Stimulated activated naive B cell treated with anti-CD40 and anti-IgM and Interleukin-4, amounts not matched to agents 10 μg/mL and 1 μg/mL and 100 μg/mL, for 72 hours (primary cell): ENCODE measurements at places on chromosomes 5 and 9.
A peak's percentile ranks its signal among the peaks of the same experiment; 100 is the strongest.

DNA sequence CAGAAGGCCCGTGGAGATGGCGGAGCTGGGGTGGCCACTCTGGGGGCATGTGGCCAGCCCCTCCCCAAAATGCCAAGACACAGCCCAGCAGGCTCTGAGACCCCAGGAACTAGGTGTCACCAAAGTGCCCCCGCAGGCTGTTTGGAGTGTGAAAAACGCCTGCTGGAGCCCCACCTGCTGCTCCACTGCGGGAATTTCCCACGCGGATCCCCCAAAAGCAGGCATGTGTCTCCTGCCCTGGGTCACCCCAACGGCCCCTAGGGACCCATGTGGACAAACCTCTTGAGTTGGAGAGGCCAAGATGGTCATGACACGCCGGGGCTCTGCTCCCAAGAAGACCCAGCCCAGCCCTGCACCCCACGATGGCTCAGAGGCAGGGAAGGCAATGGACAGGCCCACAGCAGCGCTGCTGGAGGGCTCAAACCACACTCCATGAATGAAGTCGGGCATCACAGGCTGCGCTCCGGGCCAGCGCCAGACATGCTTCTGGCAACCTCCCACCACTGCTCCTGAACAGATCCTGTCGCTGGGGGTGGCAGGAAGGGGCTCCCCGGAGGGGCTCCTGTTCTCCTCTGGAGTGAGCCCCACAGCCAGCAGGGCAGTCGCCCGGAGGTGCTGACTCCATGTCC is 15.3 kb downstream of the NOTCH1 start:
- DNase-seq: no peak

GRCh38 chr5:171750311-171750788 is 35.3 kb upstream of the SMIM23 start:
- DNase-seq: no peak

- no peak for DNase-seq
These were observed 24.8 kb upstream of the CORO2A start for GRCh38 chr9:98217255-98217654.

GRCh38 chr9:34958411-34958982 is 412 bp downstream of the PHF24 start:
- DNase-seq: no peak

DNA sequence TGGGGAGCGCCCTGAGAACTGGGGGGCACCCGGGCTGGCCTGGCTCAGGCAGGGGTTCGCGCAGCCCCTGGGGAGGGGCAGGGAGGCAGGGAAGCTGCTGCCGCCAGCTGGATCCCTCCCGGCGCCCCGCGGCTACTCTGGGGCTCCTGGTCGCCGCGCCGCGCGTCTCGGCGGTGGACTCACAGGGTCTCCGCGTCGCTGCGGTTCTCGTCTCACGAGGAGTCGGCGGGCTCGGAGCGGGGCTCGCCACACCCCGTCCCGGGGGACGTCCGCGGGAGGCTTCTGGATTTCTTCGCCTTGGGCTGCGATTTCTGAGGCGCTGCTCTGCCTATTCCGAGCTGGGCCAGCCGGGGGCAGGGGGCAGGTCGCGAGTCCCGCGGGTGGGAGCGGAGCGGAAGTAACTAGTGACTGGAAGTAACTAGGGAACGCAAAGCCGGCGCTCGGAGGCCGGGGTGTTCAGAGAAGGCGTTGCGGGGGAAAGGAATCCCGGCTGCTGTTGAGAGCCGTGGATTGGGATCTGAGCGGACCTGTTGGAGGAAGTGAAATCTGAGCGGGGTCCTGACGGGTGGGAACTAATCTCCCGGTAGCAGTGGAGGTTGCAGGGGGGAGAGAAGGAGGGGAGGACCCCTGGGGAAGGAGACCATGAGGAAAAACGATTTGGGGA is 511 bp downstream of the CYSTM1 start:
- peak; percentile 63 for DNase-seq

GRCh38 chr9:129675620-129676019 is 10.2 kb downstream of the PRRX2 start:
- DNase-seq: no peak

DNA sequence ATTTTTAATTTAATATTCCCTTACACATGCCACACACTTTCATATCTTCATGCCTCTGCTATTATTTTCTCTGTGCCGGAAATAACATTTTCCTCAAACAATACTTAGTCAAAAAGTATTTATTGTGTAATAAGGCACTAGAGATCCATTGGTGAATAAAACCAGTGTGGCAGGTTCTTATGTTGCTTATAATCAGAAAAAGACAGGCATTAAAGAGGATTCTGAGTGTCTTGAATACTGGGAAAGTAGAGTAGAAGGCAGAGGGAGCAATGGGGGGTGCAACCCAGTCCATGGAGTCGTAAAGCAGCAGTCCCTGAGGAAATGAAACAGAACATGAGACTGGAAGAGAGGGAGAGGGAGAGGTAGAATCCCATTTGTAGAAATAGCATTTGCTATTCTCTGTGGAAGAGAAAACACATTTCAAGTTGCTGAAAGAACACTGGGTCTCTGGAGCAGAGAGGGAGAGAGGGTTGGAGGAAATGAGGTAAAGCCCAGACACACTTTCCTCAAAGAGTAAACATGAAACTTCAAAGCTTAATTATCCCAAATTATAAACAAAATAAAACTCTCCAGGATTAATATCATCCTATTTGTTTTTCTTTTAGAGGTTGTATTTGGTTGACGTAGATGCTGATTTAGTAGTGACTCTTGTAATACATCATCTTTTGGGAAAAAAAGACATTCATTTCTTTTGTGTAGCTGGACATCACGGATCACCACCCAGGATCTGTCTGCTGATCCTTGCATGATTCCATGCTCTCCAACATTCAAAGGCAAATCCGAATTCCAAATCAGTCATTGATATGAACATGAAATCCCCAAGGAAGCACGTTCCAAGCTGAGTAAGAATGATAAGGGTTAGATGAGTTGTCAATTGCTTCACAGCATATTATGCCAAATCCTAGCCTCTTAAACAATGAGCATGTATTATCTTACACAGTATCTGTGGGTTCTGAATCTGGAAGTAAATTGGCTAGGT is 37.4 kb upstream of the GRAMD2B start:
- no peak for DNase-seq

GRCh38 chr9:84375954-84376353 is 35.4 kb upstream of the SLC28A3 start:
- DNase-seq: no peak

DNA sequence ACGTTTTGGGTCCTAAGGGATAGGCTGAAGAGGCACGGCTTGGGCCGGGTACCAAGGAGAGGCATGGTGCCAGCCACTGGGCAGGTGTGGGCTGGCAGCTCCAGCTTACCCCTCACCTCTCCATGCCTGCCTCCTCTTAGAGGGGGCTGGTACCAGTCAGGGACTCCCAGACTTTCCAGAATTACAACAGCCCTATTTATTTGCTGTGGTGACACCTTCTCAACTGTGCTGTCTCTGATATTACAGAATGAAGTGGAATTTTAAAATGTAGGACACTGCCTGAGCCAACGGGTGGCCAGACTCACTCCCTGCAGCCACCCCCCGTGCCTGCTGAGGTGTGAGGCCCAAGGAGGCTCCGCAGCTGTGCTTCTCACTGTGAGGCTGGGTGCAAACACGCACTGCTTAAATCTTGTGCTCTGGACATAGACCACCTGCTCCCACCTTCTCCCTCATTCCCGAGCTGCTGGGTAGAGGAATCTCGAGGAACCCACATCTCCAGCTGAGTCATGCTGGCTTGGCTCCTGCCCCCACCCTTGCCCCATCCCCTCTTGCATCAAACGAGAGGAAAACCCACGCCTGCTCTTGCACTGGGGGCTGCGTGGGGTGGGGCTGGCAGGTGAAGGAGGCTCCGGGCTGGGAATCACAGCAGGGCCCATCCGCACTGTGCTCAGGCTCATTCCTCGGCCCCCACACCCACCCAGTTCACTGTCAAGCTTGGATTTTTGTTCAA is 47.9 kb downstream of the PRRT1B start:
- DNase-seq: no peak

- no peak for DNase-seq
These were observed 2.9 kb downstream of the CDKN2A start for GRCh38 chr9:21991072-21991959.

DNA sequence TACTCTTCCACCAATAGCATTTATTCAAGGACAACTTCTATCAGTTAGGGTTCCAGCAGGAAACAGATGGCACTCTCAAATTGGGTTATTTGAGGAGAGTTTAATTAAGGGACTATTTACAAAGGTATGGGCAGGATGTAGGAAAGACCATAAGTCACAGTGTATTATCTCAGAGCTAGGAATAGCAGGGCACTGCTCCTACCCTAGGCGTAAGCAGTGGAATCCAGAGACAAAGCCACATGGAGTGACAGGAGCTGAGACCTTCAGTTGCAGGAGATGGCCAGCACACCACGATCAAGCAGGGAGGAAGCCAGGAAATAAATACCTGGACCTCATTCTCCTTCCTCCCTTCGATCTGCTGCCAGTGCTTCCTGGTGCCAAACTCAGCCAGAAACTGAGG is 274.9 kb upstream of the SLC30A5 start:
- DNase-seq: no peak

- no peak for DNase-seq
These were observed 421.8 kb downstream of the SEMA5A start for GRCh38 chr5:9124071-9124470.

DNA sequence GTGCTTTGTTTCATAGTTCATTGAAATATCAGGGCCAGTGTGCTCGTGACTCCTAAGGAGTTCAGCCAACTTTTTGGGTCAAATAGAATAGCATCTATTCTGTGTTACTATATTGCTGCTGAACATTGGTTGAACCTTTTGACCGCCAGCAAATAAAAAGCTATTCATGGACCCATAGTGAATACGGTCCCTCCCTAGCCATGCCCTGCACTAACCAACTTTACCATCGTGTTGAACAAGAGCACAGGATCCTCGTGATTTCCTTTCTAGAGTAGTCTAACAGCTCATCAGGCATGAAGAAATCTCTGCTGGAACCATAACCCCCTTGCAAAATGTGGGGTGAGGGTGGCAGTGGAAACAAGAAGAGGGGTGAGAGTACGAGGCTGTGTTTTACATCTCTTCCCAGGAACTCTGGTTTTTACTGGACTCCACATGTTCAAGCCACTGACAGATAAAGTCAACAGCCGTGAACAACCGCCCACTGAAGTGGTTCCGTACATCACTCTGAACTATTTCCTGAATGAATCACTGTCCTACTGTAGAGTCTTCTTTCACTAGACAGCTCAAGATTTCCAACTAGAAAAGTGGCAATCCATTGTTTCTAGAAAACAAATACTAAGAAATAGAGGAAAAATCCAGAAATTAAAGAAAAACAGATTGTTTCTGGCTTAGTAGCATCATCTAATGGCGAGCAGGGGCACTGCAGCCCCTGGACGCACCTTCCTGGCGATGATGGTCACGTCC is 70.1 kb upstream of the SPATA31E1 start:
- no peak for DNase-seq

DNA sequence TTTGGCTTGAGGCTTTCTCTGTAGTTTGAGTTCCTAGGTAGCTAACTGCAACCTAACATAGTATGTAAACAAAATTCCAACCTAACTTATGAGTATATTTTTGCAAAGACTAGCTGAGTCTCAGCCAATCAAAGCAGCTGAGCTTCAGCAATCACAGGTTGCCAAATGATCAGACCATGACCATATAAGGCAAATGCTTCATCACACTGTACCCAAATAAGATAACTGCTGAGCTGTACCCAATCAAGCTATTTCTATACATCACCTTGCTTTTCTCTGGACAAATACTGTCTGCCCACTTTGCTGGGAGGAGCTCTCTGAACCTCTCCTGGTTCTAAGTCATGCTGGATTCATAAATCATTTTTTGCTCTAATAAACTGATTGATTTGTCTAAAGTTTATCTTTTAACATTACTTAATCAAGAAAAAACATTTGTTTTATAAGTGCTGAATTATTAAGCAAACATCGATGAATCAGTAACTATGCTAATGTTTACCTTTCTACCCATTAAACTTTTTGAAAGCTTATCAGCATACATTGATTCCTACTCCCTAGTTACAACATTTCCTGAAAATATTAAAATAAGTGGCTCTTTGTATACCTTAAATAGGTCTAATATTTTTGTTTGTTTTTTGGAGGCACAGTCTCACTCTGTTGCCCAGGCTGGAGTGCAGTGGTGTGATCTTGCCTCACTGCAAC is 129.7 kb upstream of the PCA3 start:
- no peak for DNase-seq

DNA sequence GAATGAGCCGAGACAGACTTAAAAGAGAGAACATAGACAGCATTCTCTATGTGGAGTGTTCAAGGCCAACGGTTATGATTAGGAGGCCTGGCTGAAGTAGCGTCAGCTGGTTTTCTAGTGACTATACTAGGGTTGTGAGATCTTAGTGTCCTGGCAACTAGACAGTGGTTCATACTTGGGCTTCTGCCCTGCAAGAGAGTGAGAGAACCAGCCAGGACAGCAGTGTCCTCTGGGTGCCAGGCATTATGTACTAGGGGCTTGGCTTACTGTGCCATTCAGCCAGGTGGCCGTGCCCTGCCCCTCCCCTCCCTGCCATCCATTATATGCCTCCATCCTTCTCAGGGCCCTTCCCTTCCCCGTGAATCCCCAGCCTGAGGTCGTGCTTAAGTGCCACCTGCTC is 56.8 kb downstream of the TRIO start:
- no peak for DNase-seq

GRCh38 chr5:131165119-131165727 is at the start of gene HINT1:
TSS of gene HINT1 (minus strand) at chr5:131165256. CDS start at chr5:131165205, 51 bp downstream.
- peak; percentile 89 for DNase-seq

DNA sequence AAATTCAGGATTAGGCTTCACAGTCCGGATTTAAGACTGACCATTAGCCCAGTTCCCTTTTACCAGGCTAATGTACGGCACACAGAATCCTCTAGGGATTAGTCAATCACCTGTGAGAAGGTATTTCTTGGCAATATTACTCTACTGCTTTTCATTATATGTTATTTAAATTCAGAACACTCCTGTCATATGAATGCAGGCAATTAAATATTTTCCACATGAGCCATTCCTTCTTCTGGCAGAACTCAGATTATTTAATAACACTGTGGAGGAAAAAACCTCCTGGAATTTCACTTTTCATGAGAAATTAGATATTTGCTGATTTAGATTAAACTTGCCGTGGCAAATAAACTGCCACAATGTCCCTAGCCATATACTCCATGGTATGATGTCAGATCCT is 1357.5 kb upstream of the C9orf72 start:
- no peak for DNase-seq

DNA sequence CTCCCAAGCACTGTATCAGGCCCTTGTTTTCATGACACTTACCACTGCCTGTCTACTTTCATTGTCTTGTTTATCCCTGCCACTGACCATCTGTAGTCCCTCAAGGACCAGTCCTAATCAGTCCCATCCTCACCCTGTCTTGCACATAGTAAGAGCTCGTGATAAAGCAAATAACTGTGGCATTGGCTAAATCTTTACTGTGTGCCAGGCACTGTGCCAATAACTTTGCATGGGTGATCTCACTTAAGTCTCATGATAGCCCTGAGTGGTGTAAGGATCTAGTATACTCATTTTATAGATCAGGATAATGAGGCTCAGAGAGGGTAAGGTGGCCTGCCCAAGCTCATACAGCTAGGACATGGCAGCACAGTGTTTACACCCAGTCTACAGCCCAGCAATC is 5.6 kb downstream of the CDX1 start:
- no peak for DNase-seq
